ENCODE measurements at places on chromosomes 12 and 14.

- DNase-seq: no peak
Observed at GRCh38 chr12:86445356-86445755, 189.2 kb upstream of the MGAT4C start.

DNA sequence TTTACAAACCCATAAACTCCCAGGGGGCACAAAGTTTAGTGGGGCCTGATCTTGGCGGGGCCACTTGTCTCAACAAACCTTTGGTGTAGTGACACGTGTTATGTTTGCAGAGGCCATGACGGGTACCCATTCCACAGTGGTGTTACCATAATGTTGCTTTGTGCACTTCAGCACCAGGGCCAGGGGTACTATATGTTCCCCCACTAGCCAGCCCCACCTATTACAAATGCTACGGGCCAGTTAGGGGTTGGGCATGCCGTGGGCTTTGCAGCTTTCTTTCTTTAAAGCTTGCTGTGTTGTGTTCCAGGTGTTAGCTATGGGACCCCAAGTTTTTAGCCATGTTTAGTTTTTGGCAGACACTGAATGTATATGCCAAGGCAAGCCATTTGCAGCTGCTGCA lies 30.8 kb upstream of the G2E3 start:
- no peak for DNase-seq

GRCh38 chr12:7857971-7858370 lies 14.7 kb downstream of the SLC2A14 start:
- no peak for DNase-seq

DNA sequence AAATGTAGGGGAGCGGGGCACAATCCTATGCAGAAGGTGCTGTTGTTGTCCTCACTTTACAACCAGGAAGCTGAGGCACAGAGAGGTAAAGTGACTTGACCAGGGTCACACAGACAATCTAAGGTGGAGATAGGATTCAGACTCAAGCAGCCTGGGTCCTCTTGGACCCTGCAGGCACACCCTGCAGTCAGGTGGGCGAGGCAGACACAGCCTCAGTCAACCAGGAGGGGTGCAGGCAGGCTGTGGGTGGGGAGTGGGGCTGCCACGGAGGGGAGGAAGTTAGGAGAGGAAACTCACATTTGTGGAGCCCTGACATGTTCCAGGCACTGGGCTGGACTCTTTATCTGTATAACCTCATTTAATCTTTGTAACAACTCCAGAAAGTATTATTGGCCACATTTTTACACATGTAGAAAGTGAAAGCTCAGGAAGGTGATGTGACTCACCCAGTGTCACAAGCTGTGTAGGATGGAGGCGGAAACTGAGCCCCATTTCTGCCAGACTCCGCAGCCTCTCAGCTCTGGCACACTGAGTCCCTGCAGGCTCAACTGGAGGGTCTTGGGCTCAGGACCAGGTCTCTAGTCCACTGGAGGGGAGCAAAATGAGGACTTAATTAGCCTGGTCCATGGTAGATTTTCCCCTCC lies 24.9 kb upstream of the CHGA start:
- DNase-seq: peak; percentile 71

GRCh38 chr12:112480931-112481330 lies 62.2 kb downstream of the PTPN11 start:
- DNase-seq: no peak

DNA sequence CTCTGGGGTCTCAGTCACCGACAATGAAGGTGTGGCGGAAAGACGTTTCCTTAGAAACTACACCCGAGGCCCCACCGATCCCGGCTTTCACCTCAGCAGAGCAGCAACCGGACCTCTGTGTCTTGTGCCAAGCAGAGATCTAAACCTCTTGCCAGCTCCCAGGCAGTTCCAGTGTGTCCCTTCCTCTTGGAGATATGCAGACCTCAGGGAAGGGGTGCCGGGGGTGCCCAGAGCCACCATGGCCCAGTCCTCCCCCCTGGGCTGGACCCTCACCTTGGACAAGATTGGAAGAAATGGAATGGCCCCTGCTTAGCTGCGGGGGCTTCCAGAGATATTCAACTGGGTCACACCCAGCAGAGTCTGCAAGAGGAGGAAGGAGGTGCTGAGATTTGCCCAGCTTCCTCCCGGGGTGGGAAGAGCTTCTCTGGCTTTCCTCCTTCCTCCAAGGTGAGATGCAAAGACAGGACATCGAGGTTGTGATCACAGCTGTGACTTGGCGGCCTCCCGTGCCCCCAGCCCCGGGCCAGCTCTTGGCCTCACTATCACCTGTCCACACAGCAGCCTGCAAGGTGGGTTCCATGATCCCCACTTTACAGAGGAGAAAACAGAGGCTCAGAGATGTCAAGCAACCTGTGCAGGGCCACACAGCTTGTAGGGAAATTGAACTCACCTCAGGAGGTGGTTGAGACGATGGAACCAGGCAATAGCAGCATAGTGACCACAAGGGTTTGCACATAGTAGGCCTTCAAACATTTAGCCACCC lies 281.7 kb upstream of the RTL1 start:
- no peak for DNase-seq

DNA sequence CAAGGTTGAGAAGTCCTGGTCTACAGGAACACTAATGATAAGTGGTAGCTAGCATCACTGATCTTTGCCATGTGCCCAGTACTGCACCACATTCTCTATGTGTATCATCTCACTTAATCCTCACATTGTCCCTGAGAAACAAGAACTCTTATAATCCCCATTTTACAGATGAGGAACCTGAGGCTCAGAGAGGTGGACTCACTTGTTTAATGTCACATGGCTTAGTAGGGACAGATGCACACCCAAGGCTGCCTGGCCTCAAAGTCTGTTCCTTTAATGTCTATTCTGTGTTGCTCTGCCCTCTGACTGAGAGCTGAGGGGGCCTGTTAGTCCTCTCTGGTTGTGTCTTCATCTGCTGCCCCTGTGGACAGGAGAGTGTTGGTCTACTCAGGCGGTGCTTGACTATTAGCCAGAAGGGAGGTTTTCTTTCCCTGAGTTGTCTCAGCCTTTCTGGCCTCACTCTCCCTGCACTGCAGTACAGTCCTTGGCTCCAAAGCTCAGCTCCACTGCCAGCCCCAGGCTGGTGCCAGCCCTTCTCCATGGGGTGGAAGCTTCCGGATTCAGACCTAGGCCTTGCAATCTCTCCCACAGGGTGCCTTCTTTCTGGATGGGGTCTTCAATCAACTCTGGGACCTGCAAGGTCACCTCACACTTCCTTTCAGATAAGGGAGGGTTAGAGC lies 4.9 kb upstream of the DYNLL1 start:
- no peak for DNase-seq

- peak; percentile 39 for DNase-seq
Observed at GRCh38 chr14:99192028-99192621, 79.9 kb downstream of the BCL11B start.

DNA sequence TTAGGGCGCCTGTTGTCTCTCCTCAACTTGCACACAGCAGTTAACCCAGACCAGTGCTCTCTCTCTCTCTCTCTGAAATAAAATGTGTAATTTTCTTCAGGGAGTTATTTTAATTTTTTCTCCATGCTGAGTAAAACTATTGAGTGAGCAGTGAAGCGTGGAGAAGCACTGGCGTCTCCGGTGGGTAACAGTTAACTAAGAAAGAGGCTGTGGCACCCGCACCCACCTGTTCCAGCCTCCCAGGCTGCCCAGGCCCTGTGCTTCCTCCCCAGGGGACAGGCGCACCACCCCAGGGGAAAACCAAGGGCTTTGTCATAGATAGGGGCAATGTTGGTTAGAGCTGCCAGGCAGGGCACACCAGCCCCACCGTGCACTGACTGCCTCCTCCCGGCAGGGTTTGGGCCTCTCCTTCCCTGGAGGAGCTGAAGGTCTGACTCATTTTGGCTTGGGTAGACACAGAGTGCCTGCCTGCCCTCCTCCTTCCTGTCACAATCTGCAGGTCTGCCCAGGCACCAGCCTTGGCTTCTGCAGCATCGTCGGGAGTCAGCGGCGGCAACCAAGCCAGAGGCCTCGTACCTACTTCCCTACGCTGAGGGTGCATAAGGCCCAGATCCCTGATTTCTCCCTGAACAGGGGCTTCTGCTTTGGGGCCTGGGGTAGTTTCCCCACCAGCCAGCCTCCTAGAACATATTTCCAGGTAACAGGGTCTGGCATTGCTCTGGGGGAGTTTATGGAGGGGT lies 3.9 kb downstream of the HOXC5 start:
- no peak for DNase-seq

Data from activated CD4-positive, alpha-beta T cell treated with anti-CD3 and anti-CD28 coated beads, Interleukin-2, amount 50 U/mL, for 16 hours (primary cell).